ENCODE measurements at places on chromosomes 4 and X.

DNA sequence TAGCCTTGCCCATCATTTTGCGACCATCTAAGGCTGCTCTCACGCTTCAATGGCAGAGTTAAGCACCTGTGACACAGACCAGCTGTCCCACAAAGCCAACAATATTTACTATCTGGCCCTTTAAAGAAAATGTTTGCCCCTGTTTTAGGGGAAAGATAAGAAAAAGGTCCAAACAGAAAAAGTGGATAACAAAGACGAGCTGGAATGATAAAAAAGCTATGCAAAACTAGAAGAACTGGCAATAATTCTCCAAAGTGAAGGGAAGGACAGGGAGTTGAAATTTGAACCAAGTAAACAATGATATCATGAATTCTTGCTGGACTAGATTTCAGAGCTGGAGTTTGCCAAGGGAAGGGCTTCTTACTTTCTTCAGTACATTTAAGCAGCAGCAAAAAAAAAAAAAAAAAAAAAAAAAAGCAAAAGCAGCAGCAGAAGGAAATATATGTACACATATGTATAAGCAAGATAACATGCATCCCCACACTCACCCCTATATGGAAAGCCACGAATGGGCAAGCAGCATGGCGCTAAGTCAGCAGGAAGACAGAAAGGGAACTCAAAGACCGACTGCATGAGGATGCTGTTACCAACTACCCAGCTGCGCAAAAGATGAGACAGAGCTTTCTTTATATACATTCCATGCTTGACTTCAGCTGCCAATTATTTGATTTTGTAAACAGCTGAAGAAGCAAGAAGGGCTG lies 12.5 kb downstream of the TRAPPC2 start:
- no peak overlapping the region for H3K4me3 ChIP-seq
- peak overlapping the region; percentile 59 for H3K27ac ChIP-seq
- H3K27me3 ChIP-seq, result no peaks in the 10 kb centered on the region
- peaks cover 11% of the 10 kb centered on the region for H3K4me1 ChIP-seq

DNA sequence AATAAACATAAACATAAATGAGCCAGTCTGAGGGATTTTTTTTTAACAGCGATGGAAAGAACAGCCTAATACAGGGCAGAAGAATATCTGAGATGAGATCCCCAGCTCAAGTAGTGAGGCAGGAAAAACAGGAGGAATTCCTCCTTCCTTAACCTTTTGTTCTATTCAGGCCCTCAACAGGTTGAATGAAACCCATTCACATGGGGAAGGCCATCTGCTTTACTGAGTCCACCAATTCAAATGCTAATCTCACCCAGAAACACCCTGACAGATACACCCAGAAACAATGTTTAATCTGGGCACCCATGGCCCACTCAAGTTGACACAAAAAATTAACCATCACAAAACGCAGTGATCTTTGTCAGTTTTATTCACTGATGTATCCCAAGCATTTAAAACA lies 45.5 kb downstream of the SMIM31 start:
- H3K36me3 ChIP-seq, result no peaks in the 10 kb centered on the region
- H3K4me1 ChIP-seq, result no peaks in the 10 kb centered on the region
- no peak for DNase-seq
- H3K27me3 ChIP-seq, result no peaks in the 10 kb centered on the region

DNA sequence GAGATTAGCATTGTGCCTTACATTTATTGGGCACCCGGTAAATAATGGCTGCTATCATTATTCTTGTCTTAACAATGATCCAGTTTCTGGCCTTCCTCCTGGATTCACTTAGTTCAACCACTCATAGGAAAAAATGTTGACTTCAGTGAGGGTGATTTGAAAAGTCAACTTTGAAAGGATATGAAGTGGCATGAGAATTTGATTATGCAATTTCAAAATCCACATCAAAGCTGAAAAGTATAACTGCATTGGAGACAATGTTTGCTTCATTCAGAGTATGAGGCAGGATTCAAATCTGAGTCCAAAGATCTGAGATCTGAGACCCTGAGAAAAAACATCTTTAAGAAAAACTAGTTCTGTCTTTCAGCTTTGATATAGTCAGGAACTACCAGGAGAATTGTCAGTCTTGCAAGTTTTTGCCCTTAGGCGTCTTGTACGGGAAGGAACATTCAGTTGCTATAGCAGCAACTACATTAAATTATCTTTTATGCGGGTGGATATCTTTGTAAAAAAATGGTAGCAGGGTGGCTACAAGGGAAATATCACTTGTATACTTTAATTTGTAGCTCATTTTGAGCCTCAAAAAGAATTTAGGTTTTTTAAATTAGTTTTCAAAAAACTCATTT lies 587.5 kb upstream of the LCORL start:
- H3K27me3 ChIP-seq, result no peaks in the 10 kb centered on the region
- no peak overlapping the region for H3K27ac ChIP-seq
- no peaks in the 10 kb centered on the region for H3K36me3 ChIP-seq
- no peak overlapping the region for H3K4me3 ChIP-seq
- no peak for DNase-seq
- H3K4me1 ChIP-seq, result no peaks in the 10 kb centered on the region

DNA sequence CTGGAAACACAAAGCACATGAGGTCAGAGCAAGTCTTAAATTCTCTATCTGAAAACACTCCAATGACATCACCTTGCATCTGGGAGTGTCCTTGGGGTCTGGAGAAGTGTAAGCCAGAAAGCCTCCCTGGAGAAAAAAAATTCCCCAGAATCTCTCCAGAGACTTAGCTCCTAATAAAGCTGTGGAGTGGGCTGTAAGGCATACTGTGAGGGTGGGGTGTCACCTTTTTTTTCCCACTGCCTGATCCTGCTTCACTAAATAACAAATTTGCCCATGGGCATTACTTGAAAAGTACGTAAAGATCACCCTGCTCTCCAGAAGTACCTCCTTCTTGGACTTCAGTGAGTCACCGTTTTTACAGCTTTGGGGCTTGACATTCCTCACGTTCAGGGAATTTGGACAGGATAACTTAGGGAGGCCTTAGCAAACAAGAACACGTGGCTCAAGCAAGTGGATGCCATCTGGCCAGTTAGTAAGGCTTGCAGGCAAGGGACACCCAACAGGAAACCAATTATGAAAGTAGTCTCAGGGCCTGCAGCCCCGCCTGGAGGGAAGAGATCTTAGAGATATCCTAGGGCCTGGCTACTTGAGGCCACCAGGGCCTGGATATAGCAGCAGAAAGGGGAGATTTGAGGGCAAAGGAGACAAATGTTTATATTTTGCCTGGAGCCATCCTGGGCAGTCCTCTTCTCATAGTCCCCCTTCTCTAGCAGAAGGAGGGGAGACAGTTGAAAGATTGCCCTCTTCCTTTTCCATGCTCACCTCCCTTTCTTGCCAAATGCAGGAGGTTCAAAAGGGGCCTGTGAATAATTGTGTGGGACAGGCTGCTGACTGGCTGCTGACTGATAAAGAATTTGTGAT lies 60.1 kb upstream of the PLAC1 start:
- H3K4me1 ChIP-seq, result peaks cover 6% of the 10 kb centered on the region
- no peak for DNase-seq
- no peaks in the 10 kb centered on the region for H3K36me3 ChIP-seq
- no peak overlapping the region for H3K4me3 ChIP-seq
- no peak overlapping the region for H3K27ac ChIP-seq

GRCh38 chr4:158945529-158946108 lies 157.3 kb upstream of the RAPGEF2 start:
- H3K27ac ChIP-seq, result no peak overlapping the region
- no peaks in the 10 kb centered on the region for H3K36me3 ChIP-seq
- H3K4me1 ChIP-seq, result no peaks in the 10 kb centered on the region
- no peak for DNase-seq
- H3K4me3 ChIP-seq, result no peak overlapping the region
- no peaks in the 10 kb centered on the region for H3K27me3 ChIP-seq

All from ovary (tissue), 10 donors.